ENCODE measurements at places on chromosomes 4 and X. TPM values are rescaled to one million over a fixed set of nuclear protein-coding genes. Genes with fewer than 3 reads are reported as not detected.

GRCh38 chr4:33948921-33949320, 2295.4 kb downstream of the ARAP2 start:
- no peak for DNase-seq

DNA sequence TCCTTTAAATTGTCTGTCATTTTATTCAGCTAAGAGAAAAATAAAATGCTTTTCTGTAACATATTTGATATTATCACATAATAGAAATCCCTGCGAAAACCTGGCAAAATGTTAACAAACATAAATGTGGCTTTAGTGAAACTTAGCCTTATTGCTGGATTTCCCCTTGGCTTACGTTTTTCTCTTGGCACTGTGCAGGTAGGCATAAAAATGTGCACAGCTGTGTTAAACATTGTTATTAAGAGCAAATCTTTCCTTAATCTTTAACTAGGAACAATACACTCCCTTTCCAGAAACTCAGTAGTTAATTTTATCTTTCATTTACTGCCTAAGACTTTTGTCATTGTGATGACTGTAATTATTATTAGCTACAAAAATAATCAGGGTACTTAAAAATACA, 202.4 kb upstream of the GNPDA2 start:
- no peak for DNase-seq

The ARR3 gene
- not detected for total RNA-seq

GRCh38 chr4:3684546-3684945, 81.6 kb upstream of the ADRA2C start:
- no peak for DNase-seq

DNA sequence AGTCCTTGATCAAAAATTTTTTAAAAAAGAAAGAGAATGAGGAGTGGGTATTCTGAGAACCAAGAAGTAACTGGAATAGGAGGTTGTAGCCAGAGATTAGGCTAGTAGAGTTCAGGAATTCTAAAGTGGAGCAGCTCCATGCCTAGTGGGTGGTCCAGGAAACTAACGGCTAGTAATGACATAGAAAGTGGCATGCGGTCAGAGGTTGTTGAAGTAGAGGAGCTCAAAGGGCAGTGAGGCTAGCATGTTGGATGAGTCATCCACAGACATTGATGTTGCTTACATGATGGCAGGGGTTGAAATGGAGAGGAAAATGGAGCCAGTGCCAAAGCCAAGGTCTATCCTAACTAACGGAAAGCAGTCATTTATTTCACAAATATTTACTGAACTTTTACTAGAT, 42.1 kb downstream of the TEX13B start:
- DNase-seq: peak; percentile 23

The CSAG3 gene
- not detected for total RNA-seq

GRCh38 chr4:74397748-74398426, 32.9 kb downstream of the EREG start:
- DNase-seq: no peak
